ENCODE measurements at places on chromosomes 1 and 21.

DNA sequence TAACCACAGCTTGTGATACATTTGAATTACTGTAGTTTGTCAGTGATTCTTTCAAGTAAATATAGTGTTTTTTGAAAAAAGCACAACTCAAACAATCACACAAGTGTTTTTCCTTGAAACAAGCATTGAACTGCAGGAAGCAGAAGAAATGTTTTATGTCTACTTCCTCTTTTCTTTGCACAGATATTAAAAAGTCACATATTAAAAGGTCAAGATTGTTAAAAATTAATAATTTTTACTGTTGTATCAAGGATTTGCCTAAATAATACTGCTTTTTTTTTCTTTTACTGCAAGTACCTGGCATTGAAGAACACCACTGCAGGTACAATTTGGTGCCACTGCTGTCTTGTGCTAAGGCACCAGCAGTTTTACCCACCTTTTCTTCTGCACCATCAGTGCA lies 214.2 kb upstream of the C1orf105 start:
- no peak for DNase-seq

DNA sequence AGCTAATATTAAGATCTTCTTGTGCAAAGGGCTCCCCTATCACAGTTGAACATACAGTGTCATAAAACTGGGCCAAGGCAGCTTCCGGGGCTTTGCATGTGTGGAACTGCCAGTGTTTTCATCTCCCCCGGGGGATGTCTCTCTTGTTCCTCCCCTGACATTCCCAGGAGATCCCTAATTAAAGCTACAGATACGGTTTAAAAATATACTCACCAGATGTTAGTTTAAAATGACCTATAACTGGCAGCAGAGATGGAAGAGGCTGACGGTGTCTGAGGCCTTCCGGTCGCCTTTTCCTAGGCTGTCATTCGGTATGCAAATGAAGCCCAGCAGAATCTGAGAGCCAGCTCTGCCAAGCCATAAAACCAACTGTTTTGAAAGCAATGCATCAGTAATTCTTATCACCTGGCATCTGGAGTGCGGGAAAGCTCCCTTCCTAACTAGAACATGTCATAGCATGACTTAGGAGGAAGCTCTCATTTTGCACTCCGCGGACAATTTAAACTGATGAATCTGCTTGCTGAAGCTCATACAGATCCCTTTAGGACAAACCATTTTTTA lies 436.5 kb upstream of the VAMP3 start:
- peak; percentile 97 for DNase-seq

- no peak for DNase-seq
Observed at GRCh38 chr1:197913495-197914276, 3.5 kb upstream of the LHX9 start.

DNA sequence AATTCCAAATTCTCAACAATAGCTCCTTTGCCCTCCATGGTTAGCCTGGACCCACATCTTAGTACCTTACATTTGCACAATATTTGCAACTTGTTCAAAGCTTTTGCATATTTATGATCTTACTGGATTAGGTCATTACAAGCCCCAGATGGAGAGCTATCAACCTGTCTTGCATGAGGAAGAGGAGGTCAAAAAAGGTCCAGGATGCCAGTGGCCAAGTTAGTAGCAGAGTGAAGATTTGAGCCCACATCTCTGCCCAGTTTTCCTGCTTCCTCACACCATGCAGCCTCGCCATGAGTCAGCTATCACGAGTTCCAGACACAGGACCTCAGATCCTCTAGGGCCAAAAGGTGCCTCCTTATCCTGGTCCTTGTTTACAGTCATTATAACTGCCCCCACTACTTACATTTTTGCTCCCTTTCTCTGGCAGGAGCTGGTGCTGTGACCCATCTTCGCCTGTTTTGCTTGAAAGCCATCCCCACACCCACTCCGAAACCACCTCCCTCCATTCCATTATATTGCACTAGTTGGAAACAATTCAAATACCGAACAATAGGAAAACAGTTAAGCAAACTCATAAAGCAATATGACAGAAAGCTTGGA lies 5.0 kb upstream of the AHCYL1 start:
- no peak for DNase-seq

GRCh38 chr21:42242611-42243010 lies 23.7 kb downstream of the ABCG1 start:
- DNase-seq, result no peak

DNA sequence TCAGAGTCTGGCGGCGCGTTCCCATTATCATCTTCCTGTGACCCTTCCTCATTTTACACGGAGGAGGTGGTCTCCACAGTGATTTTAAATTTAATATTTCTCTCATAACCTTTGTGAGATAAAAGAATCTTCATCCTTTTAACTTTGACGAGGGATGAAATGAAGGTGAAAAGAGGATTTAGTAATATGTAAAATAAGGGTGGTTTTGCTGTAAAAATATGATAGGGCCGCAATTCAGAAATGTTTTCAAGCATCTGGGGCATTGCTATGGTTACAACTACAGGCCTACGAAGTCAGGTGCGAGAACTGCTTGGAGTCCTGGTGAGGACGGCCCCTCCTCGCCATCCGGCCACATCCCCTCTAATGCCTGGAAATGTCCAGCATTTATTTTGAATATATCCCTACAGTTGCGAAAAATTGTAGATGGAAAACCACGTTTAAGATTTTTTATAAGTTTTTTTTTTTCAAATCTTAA lies 422 bp upstream of the RSBN1 start:
- no peak for DNase-seq

DNA sequence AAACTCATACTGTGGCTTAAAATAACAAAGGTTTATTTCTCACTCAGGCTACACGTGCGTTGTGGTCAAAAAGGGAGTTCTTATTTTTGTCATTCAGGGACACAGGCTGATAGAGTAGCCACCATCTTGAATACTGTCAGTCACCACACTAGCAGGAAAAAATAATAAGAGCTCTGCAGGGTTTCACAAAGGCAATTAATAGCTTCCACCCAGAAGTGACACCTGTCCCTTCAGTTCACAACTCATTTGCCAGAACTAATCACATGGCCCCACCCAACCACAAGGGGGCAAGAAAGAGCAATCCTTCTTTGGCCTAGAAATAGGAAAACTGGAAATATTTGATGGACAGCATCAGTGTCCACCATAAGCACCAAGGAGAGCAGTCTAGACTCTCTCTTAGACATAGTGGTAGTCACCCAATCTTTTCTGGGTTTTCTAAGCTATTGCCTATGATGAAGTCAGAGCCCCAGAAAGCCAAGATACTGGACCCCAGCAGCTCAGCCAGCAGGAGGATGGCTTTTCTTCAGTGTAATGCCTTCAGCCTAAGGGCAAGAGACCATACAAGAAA lies 8.2 kb downstream of the HAPLN2 start:
- peak; percentile 65 for DNase-seq

DNA sequence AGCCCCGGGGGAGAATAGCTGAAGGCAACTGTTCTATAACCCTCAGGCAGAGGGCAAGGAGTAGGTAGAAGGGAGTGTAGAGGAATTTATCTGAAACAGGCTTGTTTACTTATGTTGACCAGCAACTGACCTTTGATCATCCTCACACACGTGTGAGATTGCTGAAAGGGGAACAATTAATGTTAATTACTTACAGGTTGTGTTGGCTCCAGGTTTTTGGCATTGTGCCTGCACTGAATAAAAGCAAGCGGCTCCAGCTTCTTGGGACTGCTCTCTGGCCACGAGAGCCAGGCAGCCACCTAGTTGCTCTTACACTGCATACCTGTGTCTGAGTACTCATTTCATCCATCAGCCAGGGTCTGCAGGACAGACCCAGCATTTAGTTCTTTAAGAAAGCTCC lies 41.3 kb upstream of the ARHGEF10L start:
- DNase-seq, result no peak

GRCh38 chr1:178571807-178572206 lies 58.9 kb downstream of the TEX35 start:
- DNase-seq, result no peak

DNA sequence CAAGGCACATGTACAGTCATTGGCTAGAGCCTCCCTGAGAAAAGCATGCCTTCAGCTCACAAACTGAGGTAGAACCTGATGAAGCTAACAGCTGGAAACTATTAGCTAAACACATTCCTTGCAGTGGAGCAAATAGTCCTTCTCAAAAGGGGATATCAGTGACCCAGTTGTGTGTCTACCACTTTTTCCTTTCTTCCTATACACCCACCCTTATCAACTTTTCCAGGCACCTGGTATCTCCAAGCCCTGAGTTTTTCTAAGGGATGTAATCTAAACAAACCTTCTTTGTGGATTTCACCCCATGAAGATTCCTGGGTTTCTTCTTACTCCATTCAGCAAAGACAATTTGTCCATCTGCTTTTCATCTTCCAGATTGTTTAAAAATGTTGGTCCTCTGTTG lies 10.5 kb upstream of the ZSWIM5 start:
- no peak for DNase-seq

DNA sequence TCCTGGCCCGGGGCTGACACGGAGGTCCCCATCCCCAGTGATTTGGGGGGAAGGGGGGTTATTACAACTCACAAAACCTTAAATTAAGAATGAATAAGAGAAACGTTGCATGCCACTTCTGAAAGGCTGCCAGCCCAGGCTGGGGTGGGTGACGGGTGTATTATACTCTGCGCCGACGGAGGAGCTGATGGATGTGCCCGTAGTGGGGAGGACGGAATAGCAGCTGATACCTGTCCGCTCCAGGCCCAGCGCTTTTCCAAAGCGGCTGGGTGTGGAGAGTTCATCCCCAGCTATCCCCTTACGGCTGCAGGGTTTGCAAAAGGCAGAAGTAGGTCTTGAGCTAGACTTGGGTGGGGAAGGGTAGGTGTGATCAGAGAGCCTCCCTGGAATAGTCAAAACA lies 63.8 kb upstream of the CASZ1 start:
- no peak for DNase-seq

- DNase-seq, result no peak
Observed at GRCh38 chr1:155011004-155011416, 8.4 kb downstream of the ZBTB7B start.

- DNase-seq, result no peak
Observed at GRCh38 chr1:116933606-116934515, 24.1 kb downstream of the PTGFRN start.

DNA sequence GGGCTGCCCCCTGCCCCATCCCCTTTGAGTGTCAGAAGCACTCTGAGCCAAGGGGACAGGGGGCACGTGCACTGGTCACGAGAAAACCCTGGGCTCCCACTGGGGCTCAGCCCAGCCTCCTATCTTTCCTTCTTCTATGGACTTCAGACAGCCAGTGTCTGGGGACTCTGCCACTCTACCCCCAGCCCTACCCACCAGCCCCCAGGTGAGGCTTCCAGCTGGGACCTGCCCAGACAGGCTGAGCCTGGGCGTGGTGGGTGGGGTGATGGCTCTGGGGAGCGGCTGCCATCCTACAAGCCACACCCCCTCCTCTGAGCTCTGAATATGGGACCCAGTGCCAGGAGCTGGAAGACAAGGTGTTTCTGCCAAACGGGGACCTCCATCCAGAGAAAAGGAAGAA lies 8.0 kb upstream of the SFN start:
- DNase-seq, result peak; percentile 50

GRCh38 chr1:147609358-147609757 lies 61.0 kb downstream of the ACP6 start:
- DNase-seq, result no peak

- no peak for DNase-seq
Observed at GRCh38 chr1:229296541-229296941, 25.6 kb downstream of the RAB4A start.

DNA sequence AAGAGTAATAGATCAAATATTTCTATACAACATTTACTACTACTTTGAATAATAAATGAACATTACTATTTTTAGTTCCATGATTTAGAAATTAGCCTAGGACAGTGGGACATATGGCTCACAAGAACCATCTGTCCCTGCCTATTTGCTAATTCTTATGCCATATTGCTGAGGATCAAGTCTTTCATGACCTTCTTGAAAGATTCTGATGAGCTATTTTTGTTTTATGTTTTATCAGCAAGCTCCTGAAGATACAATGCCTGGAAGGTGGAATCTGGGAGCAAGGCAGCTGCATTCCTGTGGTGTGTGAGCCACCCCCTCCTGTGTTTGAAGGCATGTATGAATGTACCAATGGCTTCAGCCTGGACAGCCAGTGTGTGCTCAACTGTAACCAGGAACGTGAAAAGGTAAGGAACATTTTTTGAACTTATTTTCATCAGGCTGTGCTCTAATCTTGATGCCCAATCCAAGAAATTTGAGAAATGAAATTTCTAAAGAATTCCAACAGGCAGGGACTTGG lies 326.7 kb downstream of the PAPPA2 start:
- no peak for DNase-seq

GRCh38 chr1:67332653-67333529 lies 25.2 kb downstream of the IL12RB2 start:
- no peak for DNase-seq

DNA sequence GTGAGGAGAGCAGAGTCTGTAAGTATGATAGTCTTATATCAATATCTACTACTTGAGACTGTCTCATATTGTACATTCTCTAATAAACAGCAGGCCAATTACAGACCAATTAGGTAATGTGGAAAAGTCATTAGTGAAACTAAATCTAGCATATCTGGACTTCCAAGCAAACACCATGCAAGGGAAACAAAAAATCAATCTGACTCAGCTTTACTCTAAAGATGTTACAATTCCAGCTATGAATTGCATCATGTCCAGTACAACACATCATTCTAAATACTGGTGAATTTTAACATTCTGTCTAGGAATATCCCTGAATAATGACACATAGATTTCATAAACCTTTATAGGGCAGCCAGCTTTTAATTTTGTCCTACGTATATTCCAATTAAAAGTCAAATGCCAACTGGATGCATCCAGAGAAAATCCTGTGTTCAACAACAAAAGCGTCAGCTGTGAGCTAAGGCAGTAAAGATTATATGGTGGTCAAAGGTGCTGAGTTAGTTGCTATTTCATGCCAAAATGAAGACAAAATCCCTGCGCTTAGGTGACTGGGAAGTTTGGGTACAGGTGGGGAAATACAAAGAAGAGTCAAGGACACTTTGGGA lies 159.3 kb downstream of the TTLL7 start:
- peak; percentile 48 for DNase-seq

DNA sequence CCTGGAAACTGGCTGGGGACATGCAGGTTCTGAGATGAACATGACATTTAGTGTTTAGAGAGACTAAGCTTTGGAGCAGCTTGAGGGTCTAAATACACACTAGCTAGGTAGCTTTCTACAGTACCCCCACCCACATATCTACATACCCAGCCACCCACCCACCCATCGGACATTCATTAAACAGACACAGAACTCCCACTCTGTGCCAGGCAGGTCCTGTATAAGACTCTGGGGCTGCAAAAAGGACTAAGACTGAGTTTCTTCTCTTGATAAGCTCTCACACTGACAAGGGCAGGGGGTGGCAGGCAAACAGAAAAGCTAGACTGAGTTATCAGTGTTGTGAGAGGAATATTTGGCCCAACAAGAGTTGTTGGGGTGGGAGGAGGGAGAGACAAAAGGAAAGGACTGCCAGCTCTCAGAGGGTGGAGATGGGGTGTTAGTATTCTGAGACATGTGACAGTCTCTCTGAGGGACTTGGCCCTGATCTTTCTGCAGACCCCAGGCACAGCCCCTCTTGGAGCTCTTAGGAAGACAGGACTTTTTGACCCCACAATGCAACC lies 6.8 kb downstream of the MAP7D1 start:
- DNase-seq, result no peak

- no peak for DNase-seq
Observed at GRCh38 chr1:184588701-184589100, 166.0 kb downstream of the EDEM3 start.

- DNase-seq, result peak; percentile 98
Observed at GRCh38 chr1:209845408-209845725, 17.6 kb downstream of the UTP25 start.

- no peak for DNase-seq
Observed at GRCh38 chr1:111509997-111510375, 6.6 kb upstream of the ADORA3 start.

All from NCI-H1105 treated with DMSO at 0.1 percent for 48 hours (cell line).